Glutamatergic neuron (in vitro differentiated cells): ENCODE measurements at places on chromosomes 2 and 18. TPM values are rescaled to one million over a fixed set of nuclear protein-coding genes. Genes with fewer than 3 reads are reported as not detected.

Gene GAL3ST2
- 0.42 TPM for total RNA-seq

Gene SEH1L
- 46.4 TPM for total RNA-seq

Gene AMER3
- 20.6 TPM for total RNA-seq

Gene ADNP2
- 31.0 TPM for total RNA-seq

Gene GRB14
- total RNA-seq: 0.83 TPM

Gene ACTG2
- not detected for total RNA-seq

Gene ANKRD30B
- not detected for total RNA-seq

Gene IL36G
- total RNA-seq: not detected

Gene CGREF1
- 1.3 TPM for total RNA-seq

Gene MEP1B
- not detected for total RNA-seq

- H3K27me3 ChIP-seq: no peaks in the 10 kb centered on the region
- H3K27ac ChIP-seq: no peak overlapping the region
- DNase-seq: no peak
- no peaks in the 10 kb centered on the region for H3K4me1 ChIP-seq
Observed at GRCh38 chr2:43114210-43114609, 112.2 kb downstream of the ZFP36L2 start.

- H3K36me3 ChIP-seq: peaks cover 5% of the 10 kb centered on the region
- no peaks in the 10 kb centered on the region for H3K27me3 ChIP-seq
- no peaks in the 10 kb centered on the region for H3K4me1 ChIP-seq
Observed at GRCh38 chr2:4420032-4420431, 716.7 kb downstream of the DCDC2C start.

DNA sequence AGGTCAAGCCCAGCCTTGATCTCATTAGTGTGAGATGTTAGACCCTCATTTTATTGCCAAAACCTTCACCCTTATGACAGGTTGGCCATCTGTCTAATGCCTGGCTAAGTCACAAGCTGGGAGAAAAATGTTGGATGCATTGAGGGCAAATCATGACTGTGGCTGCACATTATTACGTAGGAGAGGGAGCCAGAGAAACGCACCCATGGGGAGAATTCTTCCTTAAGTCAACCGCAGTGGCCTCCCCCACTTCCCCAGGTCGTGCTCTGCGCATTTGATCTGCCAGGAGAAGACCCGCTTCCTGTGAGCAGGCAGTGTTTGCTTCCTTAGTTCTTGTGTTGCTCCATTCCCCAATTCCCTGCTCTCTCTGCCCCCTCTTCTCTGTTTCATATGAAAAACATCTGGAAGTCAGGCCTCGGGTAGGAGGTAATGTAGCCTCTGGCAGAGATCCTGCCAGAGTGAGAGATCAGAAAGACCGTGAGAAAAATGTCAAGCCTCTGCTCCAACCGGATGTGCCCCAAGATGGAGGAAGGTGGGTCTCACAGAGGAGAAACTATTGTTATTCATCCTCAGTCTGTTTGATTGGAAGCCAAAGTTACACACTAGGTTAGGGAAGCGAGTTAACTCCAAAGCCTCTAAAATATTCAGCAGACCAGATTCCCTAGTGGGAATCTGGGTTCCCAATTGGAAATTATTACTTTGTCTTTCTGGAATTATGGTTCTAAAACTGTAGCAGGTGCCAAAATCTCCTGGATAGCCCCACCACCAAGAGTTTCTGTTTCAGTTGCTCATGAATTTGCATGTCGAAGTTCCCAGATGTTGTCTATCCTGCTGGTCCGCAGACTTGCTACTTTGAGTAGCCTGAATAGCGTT is 144.3 kb upstream of the PELI1 start:
- no peak for DNase-seq
- no peak overlapping the region for H3K4me3 ChIP-seq
- peaks cover 10% of the 10 kb centered on the region for H3K4me1 ChIP-seq
- peaks cover 4% of the 10 kb centered on the region for H3K27me3 ChIP-seq

- peaks cover 21% of the 10 kb centered on the region for H3K4me1 ChIP-seq
- peaks cover 1% of the 10 kb centered on the region for H3K27me3 ChIP-seq
- no peaks in the 10 kb centered on the region for H3K36me3 ChIP-seq
- DNase-seq: no peak
Observed at GRCh38 chr2:161990741-161991140, 83.3 kb downstream of the DPP4 start.

DNA sequence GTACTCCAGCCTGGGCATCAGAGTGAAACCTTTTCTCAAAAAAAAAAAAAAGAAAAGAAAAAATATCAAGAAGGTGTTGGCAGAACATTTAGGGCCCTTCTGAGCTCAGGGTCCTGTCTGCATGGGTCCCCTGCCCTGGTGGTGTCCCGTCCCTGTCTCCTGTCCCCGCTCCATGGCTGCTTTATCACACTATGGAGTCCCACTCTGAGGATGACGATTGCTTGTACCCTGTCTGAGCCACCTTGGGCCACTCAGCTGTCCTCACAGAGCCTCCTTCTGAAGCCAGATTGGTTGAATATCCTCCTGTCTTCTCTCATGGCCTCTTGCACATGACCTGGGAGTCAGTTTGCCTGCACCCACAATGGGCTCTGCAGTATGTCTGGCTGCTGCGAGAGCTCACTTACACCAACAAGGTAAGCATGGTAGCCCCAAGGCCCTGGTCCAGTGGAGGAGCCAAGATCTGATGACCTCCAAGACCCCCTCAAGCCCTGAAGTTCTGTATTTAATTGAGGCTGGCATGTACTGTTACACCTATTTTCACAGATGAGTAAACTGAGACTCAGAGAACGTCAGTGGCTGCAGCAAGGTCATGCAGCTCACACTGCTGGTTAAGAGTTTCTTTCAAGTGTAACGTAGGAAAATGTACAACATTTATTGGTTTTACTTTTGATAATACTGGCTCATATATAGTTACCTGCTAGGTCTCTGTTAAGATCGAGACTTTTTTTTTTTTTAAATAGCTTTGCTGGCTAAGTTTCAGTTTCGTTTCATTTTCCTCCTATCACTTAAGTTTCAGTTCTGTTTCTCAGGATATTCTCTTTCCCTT is 16.9 kb upstream of the ZCCHC2 start:
- DNase-seq: no peak
- no peak overlapping the region for H3K27ac ChIP-seq
- no peak overlapping the region for H3K4me3 ChIP-seq
- H3K27me3 ChIP-seq: no peaks in the 10 kb centered on the region
- peaks cover 6% of the 10 kb centered on the region for H3K4me1 ChIP-seq

DNA sequence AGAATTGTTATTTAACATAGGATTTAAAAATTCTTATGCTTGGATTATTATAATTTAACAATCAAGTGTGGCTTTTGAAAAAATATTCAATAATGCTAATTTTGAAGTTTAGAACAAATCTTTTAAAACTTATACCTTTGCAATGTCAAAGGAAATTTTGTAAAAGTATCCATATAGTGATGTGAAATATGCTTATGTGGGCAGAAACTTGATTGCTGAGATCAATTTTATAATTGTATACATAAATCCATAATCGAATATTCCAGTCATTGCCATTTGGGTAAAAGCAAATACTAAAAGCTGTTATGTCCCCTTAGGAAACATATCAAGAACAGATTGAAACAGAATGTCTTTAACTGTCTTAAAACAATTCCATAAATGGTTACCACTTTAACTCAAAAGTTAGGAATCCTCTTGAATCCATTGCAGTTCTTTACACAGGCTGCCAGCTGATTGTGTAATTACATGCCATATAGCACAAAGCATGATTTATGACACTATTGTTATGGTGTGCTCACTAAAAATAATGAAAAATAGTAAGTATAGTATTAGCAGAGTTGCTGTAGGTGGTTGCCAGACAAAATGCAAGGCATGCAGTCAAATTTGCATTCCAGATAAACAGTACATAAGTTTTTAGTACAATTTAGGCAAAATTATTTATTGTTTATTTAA is 24.2 kb downstream of the PLCL1 start:
- H3K27ac ChIP-seq: no peak overlapping the region
- H3K4me3 ChIP-seq: no peak overlapping the region
- H3K4me1 ChIP-seq: no peaks in the 10 kb centered on the region
- peaks cover 14% of the 10 kb centered on the region for H3K36me3 ChIP-seq
- DNase-seq: no peak

DNA sequence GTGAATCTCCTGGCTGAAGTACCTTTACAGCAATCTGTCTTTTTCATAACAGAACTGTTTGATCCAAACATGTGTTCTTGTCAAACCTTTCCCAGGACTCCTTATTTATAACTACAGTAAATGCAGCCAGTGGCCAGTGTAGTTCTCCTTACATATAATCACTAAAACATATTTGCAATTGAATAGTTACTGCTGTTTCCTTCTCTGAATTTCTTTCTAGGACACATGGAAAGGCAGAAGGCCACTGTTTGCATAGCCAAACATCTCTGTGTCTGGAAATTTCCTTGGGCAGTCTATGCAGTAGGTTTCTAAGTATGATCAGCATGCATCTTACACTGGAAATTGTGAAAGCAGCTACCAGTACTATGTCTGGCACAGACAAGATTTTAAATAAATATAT is 57.4 kb upstream of the COL3A1 start:
- H3K4me1 ChIP-seq: no peaks in the 10 kb centered on the region
- no peak for DNase-seq
- H3K36me3 ChIP-seq: no peaks in the 10 kb centered on the region
- H3K27me3 ChIP-seq: peaks cover 1% of the 10 kb centered on the region
- no peak overlapping the region for H3K4me3 ChIP-seq
- H3K27ac ChIP-seq: no peak overlapping the region

DNA sequence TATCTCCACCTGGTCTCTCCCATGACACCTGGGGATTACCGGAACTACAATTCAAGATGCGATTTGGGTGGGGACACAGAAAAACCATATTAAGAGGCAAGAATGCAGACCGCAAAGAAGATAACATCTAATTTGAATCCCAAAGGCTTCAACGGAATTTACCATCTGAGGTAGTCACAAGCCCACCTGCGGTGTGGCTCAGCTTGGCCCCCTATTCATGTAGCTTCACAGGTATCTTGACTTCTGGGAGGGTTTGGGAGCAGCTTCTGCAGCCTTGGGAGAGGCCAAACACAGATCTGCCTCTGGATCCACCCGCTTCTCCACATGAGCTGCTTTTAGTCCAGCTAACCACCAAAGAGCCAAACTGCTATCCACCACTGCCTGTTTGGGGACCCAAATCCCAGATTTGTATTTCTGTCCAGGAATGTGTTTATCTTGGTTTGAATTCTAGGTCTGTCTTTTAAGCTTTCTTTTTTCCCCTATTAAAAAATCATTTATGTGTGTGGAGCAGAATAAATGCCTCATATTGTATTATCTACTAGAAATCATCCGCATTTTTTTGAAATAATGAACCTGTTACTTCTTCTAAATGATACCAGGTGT is 247.6 kb downstream of the DLGAP1 start:
- H3K27ac ChIP-seq: no peak overlapping the region
- peaks cover 26% of the 10 kb centered on the region for H3K4me1 ChIP-seq
- no peaks in the 10 kb centered on the region for H3K36me3 ChIP-seq
- H3K27me3 ChIP-seq: peaks cover 2% of the 10 kb centered on the region
- no peak overlapping the region for H3K4me3 ChIP-seq
- no peak for DNase-seq

DNA sequence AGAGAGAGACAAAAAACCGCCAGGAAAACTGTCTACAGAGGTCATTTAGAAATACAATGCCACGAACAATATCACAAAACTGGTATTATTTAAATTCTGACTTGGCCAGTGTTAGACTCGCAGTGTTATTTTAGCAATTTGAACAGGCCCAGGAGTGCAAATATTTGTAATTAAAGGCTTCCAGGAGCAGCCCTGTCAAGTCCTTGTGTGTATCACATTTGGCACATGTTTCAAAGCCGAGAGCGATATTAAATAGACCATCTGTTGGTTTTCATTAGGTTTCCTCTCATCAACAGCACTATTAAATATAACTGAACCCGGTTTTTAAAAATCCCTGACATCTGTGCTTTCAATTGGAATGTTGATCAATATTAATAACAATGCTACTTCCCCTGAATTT is 656.9 kb downstream of the TSN start:
- H3K4me1 ChIP-seq: no peaks in the 10 kb centered on the region
- DNase-seq: no peak
- H3K4me3 ChIP-seq: no peak overlapping the region
- no peak overlapping the region for H3K27ac ChIP-seq

GRCh38 chr2:6694555-6694954 is 171.2 kb downstream of the CMPK2 start:
- H3K27me3 ChIP-seq: no peaks in the 10 kb centered on the region
- no peak overlapping the region for H3K4me3 ChIP-seq
- no peak for DNase-seq
- no peak overlapping the region for H3K27ac ChIP-seq
- H3K36me3 ChIP-seq: no peaks in the 10 kb centered on the region

DNA sequence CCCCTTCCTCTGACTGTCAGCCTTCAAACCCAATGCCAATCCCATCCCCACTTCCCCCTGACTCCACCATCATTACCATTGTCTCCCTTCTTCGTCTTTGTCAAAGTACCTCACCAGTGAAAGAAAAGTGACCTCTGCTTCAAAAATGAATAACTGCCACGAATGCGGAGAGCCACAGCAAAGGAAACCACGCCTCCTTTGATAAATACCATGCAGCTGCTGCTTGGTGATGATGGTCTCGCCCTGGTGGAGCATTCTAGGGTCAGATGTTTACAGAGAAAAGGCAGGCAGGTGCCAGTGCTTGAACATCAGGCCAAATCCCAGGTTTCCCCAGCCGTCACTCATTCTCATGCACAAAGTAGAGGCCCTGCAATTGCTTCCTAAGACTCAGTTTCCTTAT is 162.2 kb downstream of the BCL11A start:
- H3K4me1 ChIP-seq: peaks cover under 1% of the 10 kb centered on the region
- H3K36me3 ChIP-seq: no peaks in the 10 kb centered on the region
- peaks cover 4% of the 10 kb centered on the region for H3K27me3 ChIP-seq
- no peak overlapping the region for H3K27ac ChIP-seq

GRCh38 chr18:79588636-79589481 is 90.7 kb upstream of the CTDP1 start:
- H3K27ac ChIP-seq: no peak overlapping the region
- no peak overlapping the region for H3K4me3 ChIP-seq
- peaks cover 9% of the 10 kb centered on the region for H3K4me1 ChIP-seq
- peaks cover 4% of the 10 kb centered on the region for H3K27me3 ChIP-seq

- H3K4me3 ChIP-seq: no peak overlapping the region
- no peaks in the 10 kb centered on the region for H3K4me1 ChIP-seq
- no peak for DNase-seq
- H3K27me3 ChIP-seq: peaks cover 3% of the 10 kb centered on the region
- H3K36me3 ChIP-seq: no peaks in the 10 kb centered on the region
- H3K27ac ChIP-seq: no peak overlapping the region
Observed at GRCh38 chr18:7169601-7170000, 52.0 kb upstream of the LAMA1 start.

- DNase-seq: no peak
- no peak overlapping the region for H3K27ac ChIP-seq
- H3K27me3 ChIP-seq: no peaks in the 10 kb centered on the region
- H3K36me3 ChIP-seq: no peaks in the 10 kb centered on the region
- no peaks in the 10 kb centered on the region for H3K4me1 ChIP-seq
Observed at GRCh38 chr2:100957996-100958653, 44.0 kb upstream of the RPL31 start.
